Omental fat pad (tissue), 4 donors: ENCODE measurements at places on chromosomes 1 and 21.

GRCh38 chr1:227961651-227962466, 14.1 kb upstream of the WNT9A start:
- no peak for DNase-seq

- no peak for DNase-seq
Measured at GRCh38 chr1:207397525-207397926, 56.6 kb upstream of the CR2 start.

GRCh38 chr1:47644212-47644573, 206.3 kb downstream of the FOXD2 start:
- DNase-seq: no peak

- DNase-seq: no peak
Measured at GRCh38 chr1:236553370-236553769, 29.6 kb downstream of the LGALS8 start.
